GM23248 (cell line): ENCODE measurements at places on chromosomes 5 and 9. TPM values are rescaled to one million over a fixed set of nuclear protein-coding genes. Genes with fewer than 3 reads are reported as not detected.
A peak's percentile ranks its signal among the peaks of the same experiment; 100 is the strongest.

The PAEP gene
- polyA plus RNA-seq = not detected in 2 replicates

The PCA3 gene
- polyA plus RNA-seq = not detected in 2 replicates

The FSTL4 gene
- polyA plus RNA-seq = not detected in 2 replicates

The SSBP2 gene
- 40.0 and 43.0 TPM in 2 replicates for polyA plus RNA-seq

DNA sequence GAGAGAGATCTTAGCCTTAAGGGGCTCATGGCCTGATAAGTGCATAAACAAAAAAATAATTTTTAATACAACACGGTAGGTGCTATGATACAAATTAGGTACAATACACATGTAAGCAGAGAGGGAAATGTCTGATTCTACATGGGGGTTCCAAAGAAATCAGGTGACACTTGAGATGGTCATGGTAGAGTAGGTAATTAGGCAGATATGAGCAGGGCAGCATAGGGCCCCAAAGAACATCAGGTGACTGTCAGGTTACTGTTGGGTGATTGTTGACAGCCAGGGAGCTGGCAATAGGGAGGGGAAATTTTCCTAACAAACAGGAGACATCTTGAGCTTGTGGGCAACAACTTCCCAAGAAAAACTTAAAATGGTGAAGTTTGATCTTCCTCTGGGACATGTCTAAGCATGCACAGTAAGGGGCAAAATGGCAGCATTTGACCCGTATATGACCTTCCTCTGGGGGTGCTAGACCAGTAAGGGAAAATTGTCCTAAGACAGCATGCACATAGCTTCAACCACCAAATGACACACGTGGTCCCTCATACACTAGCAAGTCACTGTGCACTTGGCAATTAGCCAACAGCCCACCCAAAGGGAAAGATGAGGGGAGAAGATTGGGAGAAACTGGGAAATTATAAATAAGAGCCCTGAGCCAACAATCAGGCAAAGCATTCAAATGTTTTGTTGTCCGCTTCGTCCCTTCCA, 37.3 kb upstream of the TENT4A start:
- DNase-seq = no peak

The CDH10 gene
- 1.7 and 2.1 TPM in 2 replicates for polyA plus RNA-seq

- DNase-seq = no peak
Measured at GRCh38 chr9:108017671-108018070, 528.1 kb upstream of the KLF4 start.

DNA sequence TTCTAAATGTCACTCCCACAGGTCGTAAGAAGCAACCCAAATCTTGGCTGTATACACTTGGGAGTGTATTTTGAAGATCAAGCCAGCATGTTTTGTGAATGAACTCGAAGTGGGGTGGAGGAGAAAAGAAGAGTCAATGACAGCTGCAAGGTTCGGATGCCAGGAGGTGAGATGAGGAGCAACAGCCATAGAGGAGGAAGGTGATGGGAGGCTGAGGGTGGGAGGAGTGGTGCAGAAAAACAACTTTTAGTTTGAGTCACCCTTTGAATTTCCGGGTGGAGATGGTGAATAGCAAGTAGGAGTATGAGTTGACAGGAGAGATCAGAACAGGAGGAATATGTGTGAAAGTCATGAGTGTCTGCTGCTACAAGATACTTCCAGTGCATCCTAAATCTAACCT, 153.6 kb downstream of the DIRAS2 start:
- no peak for DNase-seq

The TNC gene
- 165 and 168 TPM in 2 replicates for polyA plus RNA-seq

GRCh38 chr9:124448019-124448418, 2.2 kb upstream of the ADGRD2 start:
- DNase-seq = no peak

DNA sequence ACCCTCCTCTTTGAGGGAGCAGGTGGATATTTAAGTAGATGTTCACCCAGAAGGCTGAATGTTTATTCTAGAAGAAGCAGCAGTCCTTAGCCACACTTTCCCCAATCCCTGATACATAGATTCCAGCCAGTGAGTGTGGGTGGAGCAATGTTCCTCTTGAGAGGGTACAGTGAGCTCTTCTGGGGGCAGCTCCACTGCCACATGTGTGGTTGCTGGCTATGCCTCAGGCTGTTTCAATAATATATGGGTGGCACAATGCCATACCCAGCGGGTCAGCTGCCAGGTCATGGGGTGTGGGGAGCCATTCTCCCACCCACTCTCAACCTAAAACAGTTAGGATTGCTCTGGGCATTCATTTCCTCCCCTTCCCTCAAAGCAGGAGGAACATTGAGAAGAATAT, 61.6 kb upstream of the DAB2 start:
- DNase-seq = no peak

- no peak for DNase-seq
Measured at GRCh38 chr9:35656348-35656747, 1.5 kb downstream of the RMRP start.

The NIM1K gene
- polyA plus RNA-seq = 1.2 and 1.8 TPM in 2 replicates

DNA sequence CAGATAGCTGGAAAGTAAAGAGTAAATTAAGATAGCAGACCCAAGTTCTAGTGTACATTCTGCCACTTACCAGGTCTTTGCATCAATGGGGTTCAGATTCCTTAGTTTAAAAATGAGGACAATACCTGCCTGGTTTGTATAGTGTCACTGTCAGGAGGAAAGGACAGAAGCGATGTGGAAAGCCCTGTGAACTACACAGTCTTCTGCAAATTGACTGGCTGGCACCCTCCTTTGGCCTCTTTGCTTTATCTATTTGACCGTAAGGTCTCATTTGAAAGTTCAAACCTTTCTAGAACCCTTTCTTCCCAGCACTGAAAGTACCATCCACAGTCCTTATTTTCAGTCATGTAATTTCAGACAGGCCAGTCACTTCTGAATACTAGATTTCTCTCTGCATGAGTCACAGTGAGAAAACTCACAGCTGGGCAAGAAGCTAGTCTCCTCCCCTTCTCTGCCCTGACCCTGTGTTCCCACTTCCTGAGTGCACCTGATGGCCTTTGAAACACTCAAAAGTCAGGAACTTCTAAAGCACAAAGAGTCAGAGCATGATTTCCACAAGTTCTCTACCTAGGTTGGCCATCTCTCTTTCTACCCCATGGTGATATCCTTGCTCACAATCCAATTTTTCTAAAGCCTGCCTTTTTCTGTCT, 91.3 kb upstream of the RASEF start:
- DNase-seq = peak; percentile 50

DNA sequence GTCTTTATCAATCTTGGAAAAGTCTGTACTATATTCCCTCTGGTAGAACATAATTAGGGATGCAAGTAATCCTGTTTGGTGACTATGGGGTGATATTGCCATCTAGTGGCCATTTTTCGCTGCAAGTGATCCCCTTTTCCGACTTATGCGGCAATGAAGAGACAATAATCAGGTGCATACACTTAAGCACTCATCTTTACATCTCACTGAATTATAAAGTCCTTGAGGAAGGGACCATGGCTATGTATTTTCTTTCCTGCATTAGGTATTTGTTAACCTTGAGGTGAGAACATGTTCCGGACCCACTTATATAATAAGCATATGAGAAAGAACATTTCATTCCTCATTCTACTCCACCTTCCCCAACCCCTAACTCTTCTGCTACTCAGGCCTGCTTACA, 19.6 kb upstream of the LIX1 start:
- DNase-seq = peak; percentile 72

The MCTP1 gene
- polyA plus RNA-seq = 0.08 and 0.23 TPM in 2 replicates

DNA sequence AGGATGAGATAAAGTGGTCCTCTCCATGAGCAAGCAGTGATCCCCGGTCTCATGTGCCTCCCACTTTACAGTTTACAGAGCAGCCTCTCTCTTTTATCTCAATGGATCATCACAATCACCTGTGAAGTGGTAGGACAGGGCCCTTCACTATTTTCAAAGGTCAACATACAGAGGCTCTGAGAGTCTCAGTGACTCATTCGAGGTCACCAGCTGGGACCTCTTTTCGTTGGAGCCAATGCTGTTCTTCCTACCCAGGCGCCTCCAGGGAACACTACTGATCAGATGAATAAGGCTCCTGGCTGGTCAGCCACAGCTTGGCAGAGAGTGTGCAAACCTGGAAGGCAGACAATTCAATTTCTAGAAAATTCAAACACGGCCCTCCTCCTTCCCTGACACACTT, 16.6 kb downstream of the GGTA1 start:
- no peak for DNase-seq

The AQP3 gene
- 0.19 and 0.29 TPM in 2 replicates for polyA plus RNA-seq

- DNase-seq = no peak
Measured at GRCh38 chr5:468401-468800, 25.4 kb downstream of the EXOC3 start.

DNA sequence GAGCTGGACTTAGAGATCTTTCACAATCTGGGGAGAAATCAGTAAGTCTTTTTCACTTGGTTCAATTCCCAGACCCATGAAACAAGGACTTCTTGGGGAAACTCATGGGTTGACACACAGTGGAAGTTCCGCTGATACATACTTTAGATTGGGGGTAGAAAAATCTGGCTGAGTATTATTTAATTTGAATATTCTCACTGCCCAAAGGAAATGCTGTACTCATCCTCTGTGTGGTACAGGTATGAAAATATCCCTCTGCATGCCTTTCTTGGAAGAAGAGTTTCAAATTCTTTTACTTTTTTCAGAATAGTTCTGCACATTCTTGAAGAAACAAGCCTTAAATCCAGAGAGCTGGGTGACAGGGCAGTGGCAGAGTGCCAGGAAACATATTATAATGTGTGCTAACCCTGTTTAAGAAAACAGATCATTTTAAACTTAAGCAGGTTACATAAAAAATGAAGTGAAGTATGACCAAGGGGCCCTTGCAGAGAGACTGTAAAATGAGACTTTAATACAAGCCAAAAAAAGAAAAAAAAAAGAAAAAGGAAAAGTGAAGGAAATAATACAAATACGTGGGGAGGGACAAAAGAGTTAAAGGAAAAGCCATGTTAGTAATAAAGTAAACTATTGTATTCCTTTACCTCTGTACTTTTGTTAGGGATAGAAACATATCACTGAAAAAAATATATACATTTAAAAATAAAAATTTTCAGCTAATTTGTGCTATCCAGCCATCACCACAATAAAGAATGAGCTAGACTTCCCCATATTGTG, 173.4 kb upstream of the NR3C1 start:
- DNase-seq = peak; percentile 72

DNA sequence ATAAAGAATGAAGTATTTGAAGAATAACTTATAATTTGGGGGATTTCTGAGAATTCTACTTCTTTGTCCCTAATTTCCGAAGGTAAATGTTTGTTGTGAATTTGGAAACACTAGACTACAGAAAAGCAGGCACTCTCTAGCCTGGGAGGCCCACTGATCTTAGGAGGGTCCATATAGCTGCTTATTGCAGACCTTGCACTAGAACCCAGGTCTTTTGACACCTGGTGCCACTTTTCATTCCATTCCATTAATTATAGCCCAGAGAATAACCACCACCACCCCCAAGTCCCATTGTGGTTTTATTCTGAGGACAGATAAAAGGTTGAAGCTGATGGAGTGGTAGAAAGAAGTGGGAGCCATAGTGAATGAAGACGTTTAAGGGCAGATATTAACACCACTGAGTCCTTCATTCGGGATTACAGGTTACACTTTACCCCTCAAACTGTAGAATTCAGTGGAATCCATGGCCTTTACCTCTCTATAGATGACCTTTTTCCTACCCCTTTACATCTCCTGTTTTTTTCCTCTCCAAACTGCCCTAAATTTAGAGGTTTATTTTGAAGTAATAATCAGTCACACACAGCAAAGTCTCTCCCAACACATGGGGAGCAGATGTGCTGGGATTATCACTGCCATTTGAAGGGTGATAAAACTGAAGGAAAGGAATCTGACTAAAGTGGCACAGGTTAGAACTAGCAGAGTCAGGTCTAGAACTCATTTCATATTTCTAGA, 12.0 kb upstream of the PSMD5 start:
- DNase-seq = no peak

- peak; percentile 74 for DNase-seq
Measured at GRCh38 chr9:128689820-128690683, 1.0 kb downstream of the SET start.

- no peak for DNase-seq
Measured at GRCh38 chr5:73328640-73329039, 119.9 kb downstream of the FOXD1 start.

DNA sequence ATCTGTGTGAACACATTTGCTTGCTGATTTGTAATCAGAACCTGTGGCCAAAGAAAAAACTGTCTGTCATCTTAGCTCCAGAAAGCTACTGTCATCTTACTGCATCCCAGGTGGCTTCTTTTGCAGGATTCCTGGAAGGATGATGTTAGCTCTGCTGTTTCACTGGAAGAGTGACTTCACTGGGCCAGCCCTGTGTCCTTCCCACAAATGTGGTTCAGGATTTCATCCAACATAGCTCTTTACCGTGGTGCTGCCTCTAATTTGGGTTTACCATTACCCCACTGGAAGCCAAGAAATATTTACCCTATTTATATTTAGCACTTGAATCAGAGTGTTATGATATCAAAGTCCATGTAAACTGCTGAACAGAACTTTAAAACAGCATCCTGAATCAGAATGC, 501.0 kb downstream of the GADD45G start:
- no peak for DNase-seq

GRCh38 chr9:70043285-70043684, 363 bp upstream of the MAMDC2 start:
- no peak for DNase-seq

The SLC22A4 gene
- polyA plus RNA-seq = 24.0 and 26.1 TPM in 2 replicates

DNA sequence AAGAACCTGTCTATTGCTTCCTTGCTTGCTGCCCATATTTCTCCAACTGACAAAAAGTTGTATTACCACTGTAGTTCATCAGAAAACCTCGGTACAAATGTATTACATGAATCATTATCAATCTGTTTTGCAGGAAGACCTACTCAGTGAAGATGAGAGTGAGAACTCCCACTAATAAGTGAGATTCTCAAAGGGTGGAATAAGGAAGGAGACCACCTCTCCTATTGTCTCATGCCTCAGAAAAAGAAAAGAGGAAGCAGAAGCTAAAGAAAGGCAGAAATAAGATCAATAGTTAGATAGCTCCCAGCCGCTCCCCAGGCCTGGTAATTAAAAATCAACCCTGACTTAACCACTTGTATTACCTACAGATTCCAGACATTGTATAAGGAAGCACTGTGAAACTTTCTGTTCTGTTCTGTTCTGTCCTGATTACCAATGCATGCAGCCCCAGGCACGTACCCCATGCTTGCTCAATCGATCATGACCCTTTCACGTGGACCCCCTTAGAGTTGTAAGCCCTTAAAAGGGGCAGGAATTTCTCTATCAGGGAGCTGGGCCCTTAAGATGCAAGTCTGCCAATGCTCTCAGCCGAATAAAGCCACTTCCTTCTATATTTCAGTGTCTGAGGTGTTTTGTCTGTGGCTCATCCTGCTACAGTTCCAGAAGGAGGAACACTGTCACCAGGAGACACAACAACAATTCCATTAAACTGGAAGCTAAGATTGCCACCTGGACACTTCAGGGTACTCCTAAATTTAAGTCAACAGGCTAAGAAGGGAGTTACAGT, 152.5 kb upstream of the COX7C start:
- DNase-seq = no peak

- DNase-seq = peak; percentile 48
Measured at GRCh38 chr5:141392429-141393198, at the start of gene PCDHGA8. TSS of gene PCDHGA8 (plus strand) at chr5:141392633. CDS start at chr5:141392814, 181 bp downstream.

- DNase-seq = no peak
Measured at GRCh38 chr5:42965934-42966333, 74.2 kb downstream of the ANXA2R start.

- DNase-seq = peak; percentile 96
Measured at GRCh38 chr9:105064248-105065097, 136.5 kb upstream of the ABCA1 start.
